ENCODE measurements at places on chromosomes 2 and 18.

DNA sequence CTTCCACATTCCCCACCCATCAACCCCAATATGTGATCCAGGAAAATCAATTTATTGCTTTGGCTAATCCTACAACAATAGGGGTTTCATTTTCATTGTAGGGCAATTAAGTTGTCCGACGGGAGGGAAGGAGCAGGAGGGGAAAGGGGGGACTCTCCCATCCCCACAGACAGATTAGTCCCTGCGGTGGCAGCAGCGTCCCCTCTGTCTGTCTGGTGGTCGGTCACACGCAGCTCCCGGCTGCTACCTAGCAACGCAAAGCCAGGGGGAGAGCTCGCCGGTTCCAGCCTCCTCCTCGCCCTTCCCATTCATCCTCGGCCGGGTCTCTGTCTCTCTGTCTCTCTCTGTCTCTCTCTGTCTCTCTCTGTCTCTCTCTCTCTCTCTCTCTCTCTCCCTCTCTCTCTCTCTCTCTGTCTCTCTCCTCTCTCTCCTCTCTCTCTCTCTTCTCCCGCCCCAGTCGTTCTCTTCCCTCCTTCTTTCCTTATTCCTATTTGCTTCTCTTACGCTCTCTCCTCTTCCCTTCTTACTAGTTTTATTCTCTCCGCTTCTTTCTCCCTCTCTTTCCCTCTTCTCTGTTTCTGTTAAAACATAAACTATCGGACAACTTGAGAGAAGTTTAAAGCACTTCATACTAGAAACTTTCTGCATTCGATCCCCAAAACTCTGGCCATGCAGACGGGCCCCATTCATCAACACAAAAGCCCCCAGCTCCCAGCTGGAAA, 1.2 kb downstream of the LRP2 start:
- DNase-seq: no peak

DNA sequence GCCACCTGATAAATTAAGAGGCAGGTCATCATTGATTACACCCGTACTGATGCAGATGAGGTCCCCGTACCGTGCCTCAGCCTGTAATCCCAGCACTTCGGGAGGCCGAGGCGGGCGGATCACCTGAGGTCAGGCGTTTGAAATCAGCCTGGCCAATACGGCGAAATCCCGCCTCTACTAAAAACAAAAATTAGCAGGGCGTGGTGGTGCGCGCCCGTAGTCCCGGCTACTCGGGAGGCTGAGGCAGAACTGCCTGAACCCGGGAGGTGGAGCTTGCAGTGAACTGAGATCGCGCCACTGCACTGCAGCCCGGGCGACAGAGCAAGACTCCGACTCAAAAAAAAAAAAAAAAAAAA, 683 bp upstream of the ENOSF1 start:
- no peak for DNase-seq

DNA sequence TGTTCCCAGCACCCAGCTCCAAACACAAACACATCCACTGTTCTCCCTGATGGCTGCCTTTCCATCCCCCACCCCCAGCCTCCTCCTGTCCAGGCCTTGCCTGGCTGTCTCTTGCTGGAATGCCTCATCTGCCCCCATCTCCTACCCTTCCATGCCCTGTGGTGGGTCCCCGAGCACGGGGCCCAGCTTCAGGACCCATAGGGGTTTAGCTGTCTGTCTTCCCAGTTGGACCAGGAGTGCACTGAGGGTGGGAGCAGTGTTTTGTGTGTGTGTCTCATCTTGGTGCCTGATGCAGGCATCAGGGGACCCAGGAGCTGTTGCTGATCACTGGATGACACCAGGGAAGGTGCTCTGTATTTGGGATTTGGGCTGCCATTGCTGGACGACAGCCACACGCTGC, 34.5 kb downstream of the GLI2 start:
- DNase-seq: no peak

DNA sequence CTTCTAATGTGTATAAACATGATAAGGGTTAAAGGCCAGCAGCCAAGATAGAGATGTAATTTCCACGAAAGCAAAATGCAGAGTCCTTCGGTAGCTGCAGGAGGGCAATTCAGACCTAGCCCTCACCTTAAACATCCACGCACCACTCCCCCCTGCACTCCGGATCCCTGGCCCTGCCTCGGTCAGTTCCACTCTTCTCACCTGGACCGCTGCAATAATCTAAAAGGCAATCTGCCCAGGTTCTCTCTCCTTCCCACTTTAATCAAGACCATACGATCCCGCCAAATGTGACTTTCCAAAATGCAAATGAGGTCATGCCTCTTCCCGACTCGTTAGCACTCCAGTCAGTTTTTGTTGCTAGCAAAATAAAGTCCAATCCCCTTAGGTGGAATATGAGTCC, 485.2 kb downstream of the EIPR1 start:
- peak; percentile 19 for DNase-seq

GRCh38 chr18:21672521-21673267, 31.9 kb downstream of the ABHD3 start:
- DNase-seq: no peak

GRCh38 chr2:44954447-44954888, 13.0 kb downstream of the SIX3 start:
- DNase-seq: no peak

- DNase-seq: no peak
These were observed 272.4 kb upstream of the DPP10 start for GRCh38 chr2:114170070-114170469.

- no peak for DNase-seq
These were observed 5.6 kb upstream of the SOX11 start for GRCh38 chr2:5686536-5686935.

DNA sequence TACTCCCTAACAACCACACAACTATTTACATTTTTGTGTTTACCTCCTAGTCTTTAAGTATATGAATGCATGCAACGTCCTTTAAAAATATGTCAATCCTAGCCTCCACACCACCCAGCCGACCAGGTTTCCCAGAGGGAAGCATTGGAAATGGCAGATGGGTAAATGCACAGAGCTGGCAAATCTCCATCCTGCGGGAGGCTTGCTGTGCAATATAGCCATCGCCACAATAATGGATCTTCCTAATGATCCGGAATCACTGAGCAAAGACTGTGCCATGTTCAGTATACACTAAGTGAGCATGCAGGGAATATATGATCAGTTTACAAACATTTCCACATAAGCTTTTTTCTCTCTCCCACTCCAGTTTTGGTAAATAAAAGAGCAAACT, 131.8 kb downstream of the NEDD4L start:
- no peak for DNase-seq

DNA sequence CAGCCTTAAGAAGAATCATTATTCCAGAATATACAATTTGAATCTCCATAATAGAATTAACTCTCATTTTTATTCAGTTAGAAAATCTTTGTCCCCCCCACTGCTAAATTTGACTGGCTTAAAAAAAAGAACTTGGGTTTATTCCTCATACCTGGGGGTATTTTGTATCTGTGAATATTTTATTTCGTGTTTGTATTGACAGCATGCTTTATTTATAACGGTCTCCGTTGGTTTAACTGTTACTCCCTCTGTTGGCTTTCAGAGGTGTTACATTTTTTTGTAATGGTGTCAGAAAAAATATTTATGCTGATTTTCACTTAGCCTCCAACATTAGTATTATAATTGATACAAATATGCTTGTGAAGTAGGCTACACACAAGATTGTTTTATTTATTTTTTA, 109.1 kb downstream of the HAUS1 start:
- DNase-seq: no peak

GRCh38 chr2:64463781-64464180, 9.8 kb downstream of the LGALSL start:
- no peak for DNase-seq

- peak; percentile 85 for DNase-seq
These were observed at the start of the genes CCDC121 and GPN1 for GRCh38 chr2:27628767-27629709. TSS of gene CCDC121 (minus strand) at chr2:27629012. CDS start at chr2:27627799, 1,213 bp downstream. TSS of gene GPN1 (plus strand) at chr2:27629050. CDS start at chr2:27629059, 9 bp downstream.

DNA sequence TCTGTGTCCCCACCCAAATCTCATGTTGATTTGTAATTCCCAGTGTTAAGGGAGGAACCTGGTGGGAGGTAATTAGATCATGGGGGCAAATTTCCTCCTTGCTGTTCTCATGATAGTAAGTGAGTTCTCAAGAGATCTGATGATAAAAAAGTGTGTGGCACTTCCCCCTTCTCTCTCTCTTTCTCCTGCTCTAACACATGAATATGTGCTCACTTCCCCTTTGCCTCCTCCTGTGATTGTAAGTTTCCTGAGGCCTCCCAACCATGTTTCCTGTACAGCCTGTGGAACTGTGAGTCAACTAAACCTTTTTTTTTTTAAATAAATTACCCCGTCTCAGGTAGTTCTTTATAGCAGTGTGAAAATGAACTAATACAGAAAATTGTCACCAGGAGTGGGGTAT, 380.0 kb downstream of the MEIS1 start:
- DNase-seq: no peak

DNA sequence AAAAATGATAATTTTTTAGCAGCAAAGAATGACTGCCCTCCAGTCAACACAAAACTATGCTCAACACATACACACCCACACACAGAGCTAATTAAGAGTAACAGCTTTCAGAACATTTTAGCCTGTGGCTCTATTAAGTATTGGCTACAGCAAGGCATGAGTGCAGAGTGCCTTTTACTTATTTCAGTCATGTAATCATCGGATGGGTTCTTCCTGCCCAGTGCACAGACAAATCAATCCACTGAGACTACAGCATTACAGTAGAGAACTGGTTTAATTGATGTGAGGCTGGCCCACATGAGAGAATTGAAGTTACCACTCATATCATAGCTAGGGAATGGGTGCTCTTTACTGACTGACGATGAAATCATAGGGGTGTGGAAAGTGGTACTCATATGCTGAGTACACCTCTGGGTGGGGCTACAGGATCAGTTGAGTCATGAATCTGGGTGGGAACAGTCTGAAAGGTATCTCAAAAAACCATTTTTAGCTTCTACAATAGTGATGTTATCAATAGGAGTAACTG, 241.0 kb downstream of the FSIP2 start:
- DNase-seq: no peak

GRCh38 chr2:26635401-26635800, 5.8 kb downstream of the CIB4 start:
- no peak for DNase-seq

DNA sequence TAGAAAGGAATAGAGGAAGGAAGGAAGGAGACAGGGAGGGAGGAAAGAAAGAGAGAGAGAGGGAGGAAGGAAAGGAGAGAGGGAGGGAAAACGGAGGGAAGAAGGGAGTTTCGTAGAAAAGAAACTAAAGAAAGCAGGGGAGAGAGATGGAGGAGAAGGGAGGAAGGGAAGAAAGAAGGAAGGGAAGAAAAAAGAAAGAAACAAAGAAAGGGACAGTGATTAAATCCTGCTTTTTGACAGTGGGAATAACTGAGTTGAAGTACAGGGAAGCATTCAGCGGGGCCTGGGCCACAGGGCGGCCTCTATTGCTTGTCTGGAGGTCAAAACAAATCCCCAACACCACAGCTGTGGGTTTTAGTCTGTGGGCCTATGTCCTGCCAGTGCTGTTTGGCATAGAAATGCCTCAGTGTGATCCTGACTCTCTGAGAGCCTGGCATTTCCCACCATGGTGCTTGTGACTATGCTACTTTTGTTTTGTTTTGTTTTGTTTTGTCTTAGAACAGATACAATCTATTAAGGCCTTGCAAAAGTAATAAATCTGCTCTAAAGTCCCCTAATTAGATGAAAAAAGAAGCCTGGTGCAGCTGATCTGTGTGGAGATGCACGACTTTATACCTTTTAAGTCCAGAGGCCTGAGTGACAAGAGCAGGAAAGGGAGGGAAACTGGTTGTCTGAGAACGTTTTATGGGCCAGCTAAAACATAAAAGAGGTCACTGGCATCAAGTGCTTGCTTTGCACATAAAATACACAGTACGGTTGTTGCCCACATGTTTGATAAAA, 40.0 kb downstream of the IL1RL2 start:
- peak; percentile 42 for DNase-seq

- DNase-seq: no peak
These were observed 633 bp downstream of the KIAA1328 start for GRCh38 chr18:36829362-36830157.

- DNase-seq: no peak
These were observed 203.8 kb upstream of the CDH7 start for GRCh38 chr18:65547046-65547445.

DNA sequence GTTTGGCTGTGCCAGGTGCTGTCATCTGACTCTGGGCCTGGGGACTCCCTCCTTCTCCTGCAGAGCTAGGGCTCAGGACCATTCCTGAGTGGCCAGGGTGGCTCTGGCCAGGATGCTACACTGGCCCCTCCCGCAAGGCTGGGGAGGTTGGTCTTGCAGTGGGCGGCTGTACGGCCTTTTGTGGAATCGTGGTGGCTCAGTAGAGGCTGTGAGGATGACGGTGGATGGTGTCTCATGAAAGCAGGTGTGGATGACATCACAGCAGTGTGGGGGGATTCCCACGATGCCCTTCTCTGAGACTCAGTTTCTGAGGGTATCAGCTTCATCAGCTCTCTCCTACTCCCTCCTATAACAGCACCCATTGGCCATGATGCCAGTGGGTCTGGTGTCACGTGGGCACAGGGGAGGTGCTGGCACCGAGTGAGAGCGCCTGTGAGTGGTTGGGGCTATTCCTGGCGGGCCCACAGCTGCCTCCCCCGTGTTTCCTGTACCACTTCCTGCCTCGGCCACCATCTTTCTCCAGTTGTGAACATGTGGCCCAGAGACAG, 144.2 kb upstream of the HDAC4 start:
- DNase-seq: no peak

GRCh38 chr2:11738589-11739436, 7.6 kb upstream of the LPIN1 start:
- peak; percentile 90 for DNase-seq

DNA sequence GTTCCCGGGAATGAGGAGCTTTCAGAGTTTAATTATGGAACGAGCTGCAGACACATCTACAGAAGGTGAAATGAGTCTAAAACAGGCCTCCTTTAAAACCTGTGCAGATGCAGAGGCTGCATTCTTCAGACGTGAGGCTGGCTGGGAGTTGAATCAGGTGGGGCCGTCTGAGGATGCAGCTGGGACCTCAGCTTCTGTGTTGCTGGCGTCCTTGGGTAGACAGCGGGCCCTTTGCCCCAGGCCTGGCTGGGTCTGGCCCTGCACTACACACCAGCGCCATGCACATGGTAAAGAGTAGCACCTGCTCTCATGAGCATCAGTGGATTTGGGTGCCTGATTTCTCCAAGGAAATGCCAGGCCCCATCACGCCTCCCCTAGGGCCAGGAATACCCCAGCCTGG, 67.3 kb downstream of the TMEM18 start:
- no peak for DNase-seq

GRCh38 chr2:232835687-232836208, 34.3 kb upstream of the SNORC start:
- DNase-seq: no peak

DNA sequence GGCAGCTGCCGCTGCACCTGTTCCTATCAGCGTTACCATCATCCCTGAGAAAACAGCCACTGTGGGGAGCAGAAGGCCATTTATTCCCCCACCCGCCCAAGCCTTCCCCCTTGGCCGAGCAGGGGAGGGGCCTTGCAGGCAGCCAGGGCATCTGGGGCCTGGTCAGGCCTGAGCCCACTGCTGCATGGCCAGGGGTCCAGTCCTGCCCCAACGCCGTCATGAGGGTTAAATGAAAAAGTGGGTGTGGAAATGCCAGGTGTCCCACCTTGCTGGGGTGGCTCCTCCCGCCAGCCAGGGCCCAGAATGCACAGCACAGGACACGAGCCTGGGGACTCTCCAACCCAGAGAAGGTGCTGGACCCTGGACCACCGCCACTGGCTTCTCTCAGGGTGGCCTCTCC, 14.2 kb downstream of the ANO7 start:
- DNase-seq: no peak

- no peak for DNase-seq
These were observed 84.8 kb upstream of the HNRNPA3 start for GRCh38 chr2:177127821-177128220.

- DNase-seq: no peak
These were observed 65.7 kb upstream of the BCL2L11 start for GRCh38 chr2:111054791-111055691.
